ENCODE measurements at places on chromosomes 2 and 18.

DNA sequence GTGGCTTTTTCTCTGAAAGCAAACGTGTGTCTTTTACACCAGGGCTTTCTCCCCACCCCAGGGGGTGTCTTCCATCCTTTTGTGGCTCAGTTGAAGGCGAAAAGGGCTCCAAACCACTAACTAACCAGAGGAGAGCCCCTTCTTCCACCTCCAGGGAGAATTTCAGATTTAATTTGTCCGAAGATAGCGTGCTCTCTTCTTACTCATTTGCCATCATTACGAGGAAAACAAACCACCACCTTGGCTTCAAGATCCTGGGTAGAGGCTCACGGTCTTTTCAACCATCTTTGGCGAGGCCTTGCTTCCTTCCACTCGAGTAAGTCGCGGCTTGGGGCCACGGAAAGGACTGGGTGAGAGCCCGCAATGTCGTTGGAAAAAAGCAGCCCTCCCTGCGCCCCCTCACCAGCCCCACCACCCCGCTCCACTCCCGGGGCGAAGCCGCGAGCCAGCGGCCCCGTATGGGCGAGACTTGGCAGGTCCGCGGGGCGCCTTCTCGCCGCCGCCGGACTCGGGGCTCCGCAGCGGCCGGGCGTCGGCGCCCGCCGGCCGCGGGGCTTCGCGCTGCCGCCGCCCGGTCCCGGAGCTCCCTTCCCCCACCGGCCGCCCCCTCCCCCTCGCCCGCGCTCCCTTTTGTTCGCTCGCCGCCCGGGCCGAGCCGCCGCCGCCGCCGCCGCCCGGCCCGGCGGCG is 1.7 kb upstream of the ZNF532 start:
- DNase-seq, result peak; percentile 10

DNA sequence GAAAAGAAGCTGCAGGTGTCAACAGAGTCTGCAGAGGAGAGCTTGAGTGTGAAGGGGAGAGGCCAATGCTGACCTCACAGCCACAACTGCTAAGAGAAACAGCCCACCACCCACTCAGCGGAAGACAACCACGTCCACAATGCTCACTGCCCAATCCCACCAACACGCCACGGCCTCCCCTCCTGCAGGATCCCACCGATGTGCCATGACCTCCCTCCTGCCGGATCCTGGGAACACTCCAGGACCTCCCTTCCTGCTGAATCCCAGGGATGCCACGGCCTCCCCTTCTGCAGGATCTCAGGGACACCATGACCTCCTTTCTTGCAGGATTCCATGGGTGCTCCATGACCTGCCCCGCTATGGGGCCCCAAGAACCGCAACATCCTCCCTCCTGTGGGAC is 267.7 kb downstream of the TWIST2 start:
- no peak for DNase-seq

DNA sequence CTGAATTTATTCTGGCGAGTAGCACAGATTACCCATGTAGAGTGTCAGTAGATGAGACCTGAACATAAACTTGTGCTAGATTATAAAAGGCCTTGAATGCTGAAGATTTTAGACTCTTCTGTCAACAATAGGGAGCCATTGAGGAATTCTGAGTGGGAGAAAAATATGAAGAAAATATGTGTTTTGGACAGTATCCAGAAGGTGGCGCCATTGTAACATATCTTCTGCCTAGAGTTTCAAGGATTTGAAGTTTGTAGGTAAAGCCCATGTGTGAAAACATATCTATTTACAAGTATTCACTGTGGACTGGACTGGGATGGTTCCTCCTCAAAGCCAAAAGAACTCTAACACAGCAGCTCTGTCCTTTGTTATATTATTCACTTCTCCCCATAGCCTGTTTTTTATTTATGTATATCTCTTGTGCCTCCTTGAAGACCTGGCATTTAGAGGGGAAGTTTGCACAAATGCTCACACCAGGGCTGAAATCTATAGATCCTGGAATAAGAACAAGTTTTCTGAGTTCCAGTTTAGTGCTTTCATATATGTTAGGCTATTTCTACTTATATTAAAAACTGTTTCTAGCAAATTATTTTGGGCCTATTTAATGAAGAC is 124.9 kb downstream of the RDH14 start:
- peak; percentile 18 for DNase-seq

DNA sequence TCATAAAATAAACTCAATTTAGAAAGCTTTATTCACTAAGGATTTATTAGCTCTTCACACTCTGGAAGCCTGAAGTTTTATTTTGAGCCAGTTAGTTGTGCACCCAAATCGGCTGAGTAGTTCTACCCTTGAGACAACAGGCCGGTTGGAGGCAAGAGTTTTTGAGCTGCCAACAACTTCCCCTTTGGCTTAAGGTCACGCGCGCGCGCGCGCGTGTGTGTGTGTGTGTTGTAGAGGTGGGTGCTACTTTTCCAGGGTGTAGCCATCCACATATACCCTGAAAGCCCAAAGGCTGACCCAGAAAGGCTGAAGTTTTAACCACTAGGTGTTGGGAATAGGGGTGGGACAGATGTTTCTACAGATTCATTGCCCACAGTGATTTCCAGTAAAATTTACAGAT is 150.2 kb upstream of the LHCGR start:
- no peak for DNase-seq

GRCh38 chr2:99140860-99141109 is 722 bp upstream of the C2orf15 start:
- DNase-seq, result no peak

DNA sequence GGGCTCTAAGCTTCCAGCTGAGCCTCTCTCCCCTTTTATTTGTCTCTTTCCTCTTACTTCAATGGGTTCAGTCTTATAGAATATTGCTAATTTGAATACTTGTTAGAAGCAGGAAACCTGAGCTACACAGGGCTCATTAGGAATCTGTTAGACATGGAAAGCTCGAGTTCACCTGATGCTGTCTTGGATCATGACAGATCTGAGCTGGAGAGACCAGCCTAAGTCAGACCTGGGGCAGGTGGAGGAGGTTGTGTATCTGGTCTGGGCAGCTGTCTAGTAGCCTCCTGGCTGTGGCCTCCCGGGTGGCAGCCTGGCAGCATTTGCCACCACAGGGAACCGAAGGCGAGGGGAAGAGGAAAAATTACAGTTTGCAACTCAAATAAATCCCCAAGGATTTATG is 185.9 kb downstream of the ICOS start:
- no peak for DNase-seq

DNA sequence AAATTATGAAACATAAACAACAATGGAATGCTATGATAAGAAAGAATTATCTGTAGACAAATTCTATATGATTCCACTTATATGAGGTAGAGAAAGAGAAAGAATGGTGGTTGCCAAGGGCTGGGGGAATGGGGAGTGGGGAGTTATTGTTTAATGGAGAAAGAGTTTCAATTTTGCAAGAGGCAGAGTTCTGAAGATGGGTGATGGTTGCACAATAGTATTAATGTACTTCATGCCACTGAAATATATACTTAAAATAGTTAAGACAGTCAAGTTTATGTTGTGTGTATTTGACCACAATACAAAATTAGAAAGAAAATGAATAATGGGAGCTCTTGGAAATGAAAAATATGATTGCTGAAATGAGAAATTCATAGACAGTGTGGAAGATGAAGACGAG is 22.6 kb upstream of the FAM117B start:
- DNase-seq, result no peak

DNA sequence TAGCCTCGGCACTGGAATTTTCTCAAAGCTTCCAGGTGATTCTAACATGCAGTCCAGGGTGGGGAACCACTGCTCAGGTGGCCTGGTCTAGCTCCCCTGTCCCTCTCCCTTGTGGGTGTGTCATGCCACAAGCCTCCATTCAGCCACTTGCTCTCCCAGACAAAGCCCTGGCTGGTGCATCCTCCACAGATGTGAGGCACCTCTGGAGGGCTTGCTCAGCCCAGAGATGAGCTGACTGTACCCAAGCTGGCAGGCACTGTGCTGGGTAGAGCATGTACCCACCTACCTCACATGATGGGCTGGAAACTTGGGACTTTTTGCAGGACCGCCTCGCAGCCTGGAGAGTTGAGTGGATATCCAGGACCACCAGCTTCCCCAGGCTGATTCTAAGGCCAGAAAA is 88.1 kb downstream of the ZBTB7C start:
- DNase-seq, result no peak

DNA sequence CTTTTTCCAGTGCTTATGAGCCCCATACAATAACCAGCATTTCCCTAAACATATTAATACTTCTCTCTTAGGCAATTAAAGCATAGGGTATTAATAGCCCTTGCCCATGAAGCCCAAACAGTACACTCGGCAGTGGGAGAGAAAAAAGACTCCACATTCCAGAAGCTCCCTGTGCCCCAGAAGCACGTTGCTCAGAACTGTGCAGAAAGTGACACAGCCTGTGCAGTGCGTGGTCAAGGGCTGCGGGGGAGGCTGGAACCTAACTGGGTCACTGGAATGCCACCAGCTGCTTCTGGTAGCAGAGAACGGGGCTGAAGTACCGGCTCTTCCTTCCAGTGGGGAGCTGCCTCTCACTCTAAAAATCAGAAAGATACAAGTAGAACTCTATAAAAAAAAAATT is 32.7 kb downstream of the EIPR1 start:
- DNase-seq, result no peak

DNA sequence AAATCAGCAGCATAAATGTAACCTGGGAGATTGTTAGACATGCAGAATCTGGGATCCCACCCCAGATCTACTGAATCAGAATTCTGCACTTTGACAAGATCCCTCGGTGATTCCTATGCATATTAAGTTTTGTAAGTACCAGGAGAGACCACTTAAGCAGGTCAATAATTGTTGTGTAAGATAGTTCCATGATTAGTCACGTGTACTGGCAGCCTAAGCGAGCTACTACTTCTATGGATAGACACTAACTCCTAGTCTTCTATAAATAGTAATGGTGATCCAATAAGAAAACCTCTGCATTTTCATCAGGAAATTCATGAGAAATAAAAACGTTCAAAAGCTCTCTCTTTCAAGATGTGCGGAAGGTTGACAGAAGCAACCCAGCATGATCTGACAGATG is 988.2 kb upstream of the CHAC2 start:
- DNase-seq, result no peak

Data from stimulated activated naive CD8-positive, alpha-beta T cell treated with anti-CD3 and anti-CD28 coated beads, Interleukin-15, Interleukin-2, amounts not matched to agents 100 U/mL and 50 U/mL, for 24 hours (primary cell).